ENCODE measurements at places on chromosomes 13 and 19. TPM values are rescaled to one million over a fixed set of nuclear protein-coding genes. Genes with fewer than 3 reads are reported as not detected.

The BEST2 gene
- total RNA-seq = not detected

The TNFRSF19 gene
- total RNA-seq = 7.3 TPM

The DOCK6 gene
- 13.6 TPM for total RNA-seq

The RNF225 gene
- total RNA-seq = not detected

The CFAP97D2 gene
- total RNA-seq = not detected

The KRTDAP gene
- total RNA-seq = not detected

The FFAR2 gene
- total RNA-seq = not detected

The ZNF575 gene
- total RNA-seq = 0.63 TPM

The GRIN2D gene
- 1.2 TPM for total RNA-seq

The UBL3 gene
- total RNA-seq = 21.1 TPM

The KASH5 gene
- not detected for total RNA-seq

The CERS1 gene
- 1.1 TPM for total RNA-seq

The PSMD8 gene
- 55.4 TPM for total RNA-seq

The LILRB3 gene
- not detected for total RNA-seq

The ZNF829 gene
- 5.2 TPM for total RNA-seq

The LGALS7B gene
- not detected for total RNA-seq

The STOML3 gene
- not detected for total RNA-seq

The PCP2 gene
- not detected for total RNA-seq

The RPS15 gene
- total RNA-seq = 712 TPM

The RASL11A gene
- total RNA-seq = 13.3 TPM

The ZSCAN4 gene
- not detected for total RNA-seq

The FPR1 gene
- not detected for total RNA-seq

The PLIN5 gene
- total RNA-seq = not detected

The PSG2 gene
- not detected for total RNA-seq

The BBC3 gene
- total RNA-seq = 12.9 TPM

The TMEM272 gene
- total RNA-seq = not detected

The OR10H1 gene
- total RNA-seq = not detected

The NPHS1 gene
- total RNA-seq = not detected

The PDE4A gene
- total RNA-seq = 7.0 TPM

The ZNF540 gene
- total RNA-seq = 0.36 TPM

The DNAJC15 gene
- total RNA-seq = 18.7 TPM

The BORCS8 gene
- 13.8 TPM for total RNA-seq

The KLHL1 gene
- not detected for total RNA-seq

The OLFM2 gene
- 0.82 TPM for total RNA-seq

The ZNF730 gene
- 0.16 TPM for total RNA-seq

The MEF2B gene
- total RNA-seq = 0.27 TPM

The DACH1 gene
- 0.09 TPM for total RNA-seq

The DAND5 gene
- total RNA-seq = not detected

The C13orf42 gene
- total RNA-seq = not detected

The SPACA4 gene
- total RNA-seq = not detected

The C19orf38 gene
- total RNA-seq = 0.81 TPM

The ZNF578 gene
- total RNA-seq = 3.5 TPM

The ERICH6B gene
- total RNA-seq = not detected

The OR7A5 gene
- total RNA-seq = not detected

The SYNGR4 gene
- total RNA-seq = not detected

The PRR36 gene
- total RNA-seq = 0.09 TPM
